ENCODE measurements at places on chromosomes 7 and 10.

GRCh38 chr7:138903186-138903820 lies 77.9 kb downstream of the KIAA1549 start:
- DNase-seq = no peak

GRCh38 chr7:56092789-56093531 lies at the start of gene PHKG1:
TSS of gene PHKG1 (minus strand) at chr7:56092952. CDS start at chr7:56088941, 4,011 bp downstream.
- peak; percentile 76 for DNase-seq

- no peak for DNase-seq
Observed at GRCh38 chr10:129730272-129730992, 233.6 kb downstream of the EBF3 start.

DNA sequence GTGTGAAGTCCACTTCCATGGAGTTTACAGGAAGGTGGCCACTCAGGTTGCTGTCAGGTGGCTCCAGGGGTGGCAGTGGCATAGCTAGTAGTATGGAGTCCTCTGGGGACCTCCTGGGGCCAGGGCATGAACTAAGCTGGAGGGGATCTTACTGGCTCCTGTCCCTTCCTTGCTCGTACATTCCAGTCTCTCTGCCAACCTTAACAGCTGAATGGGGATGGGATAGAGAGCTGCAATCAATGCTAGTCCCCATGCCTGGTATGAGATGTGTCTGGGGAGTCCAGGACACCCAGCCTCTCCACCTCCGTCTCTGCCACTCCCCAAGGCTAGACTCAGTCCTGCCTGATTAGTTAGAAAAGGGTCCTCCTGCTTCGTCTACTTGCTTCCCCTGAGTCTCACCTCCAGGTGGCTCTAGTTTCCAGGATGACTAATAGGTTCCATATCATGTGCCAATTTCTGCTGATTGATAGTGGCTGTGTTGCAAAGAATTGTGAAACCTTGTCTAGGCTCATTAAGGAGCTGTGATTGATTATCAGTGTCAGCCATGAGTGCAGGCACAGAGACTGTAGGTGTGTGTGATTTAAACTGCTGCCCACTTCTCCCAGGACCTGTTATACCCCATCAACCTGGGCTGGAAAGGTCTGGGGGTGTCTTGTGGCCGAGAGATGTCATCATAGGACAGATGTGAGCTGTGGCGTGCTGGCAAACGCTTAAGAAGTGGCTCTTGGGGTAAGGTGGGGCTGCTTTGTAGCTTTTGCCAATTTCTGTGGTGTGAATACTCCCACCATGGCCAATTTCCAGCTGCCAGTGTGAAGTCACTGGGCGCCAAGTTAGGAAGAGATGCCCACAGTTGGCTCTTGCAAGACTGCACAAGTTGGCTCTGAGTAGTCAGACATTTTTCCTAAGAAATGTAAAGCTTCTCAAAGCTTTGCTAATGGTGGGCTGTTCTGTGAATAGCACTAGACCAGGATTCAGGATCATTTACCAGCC lies 59.8 kb downstream of the COL13A1 start:
- no peak for DNase-seq

DNA sequence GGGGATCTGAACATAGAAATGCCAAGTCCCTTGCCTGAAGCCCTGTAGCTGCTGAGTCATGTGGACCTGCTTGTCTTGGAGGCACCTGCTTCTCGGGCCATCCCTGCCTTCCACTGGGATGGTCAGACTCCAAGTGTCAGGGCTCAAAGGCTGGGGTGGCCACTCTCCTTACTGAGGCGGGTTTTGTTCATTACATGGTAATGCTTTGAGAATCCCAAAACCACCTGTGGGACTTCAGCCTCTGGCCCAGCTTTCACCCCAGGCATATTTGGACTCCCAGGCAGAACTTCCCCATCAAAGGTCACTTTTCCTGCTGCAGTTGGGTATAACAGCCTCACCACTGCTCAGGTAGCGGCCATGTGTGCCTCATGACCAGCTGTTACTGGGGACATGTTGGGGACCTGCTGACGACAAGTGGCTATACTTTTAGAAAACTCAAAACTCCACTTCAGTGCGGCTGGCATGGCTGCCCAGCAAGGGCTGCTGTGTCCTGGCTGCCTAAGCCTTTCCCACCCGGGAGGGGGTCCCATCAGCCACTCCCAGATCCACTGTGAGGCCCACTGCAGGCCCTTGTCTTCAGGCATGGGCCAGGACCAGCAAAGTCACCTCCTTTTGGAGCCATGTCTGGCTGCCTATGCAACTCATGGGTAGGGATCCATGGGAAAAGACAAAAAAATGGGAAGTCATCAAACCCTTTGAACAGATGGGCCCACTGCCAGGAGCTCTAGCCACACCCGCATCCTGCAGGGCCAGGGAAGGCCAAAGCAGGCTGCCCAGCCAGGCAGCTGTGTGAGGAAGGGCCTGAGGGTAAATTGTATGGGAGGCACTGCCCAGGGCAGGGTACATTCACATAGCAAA lies 96.7 kb downstream of the ARHGAP22 start:
- no peak for DNase-seq
